ENCODE measurements at places on chromosomes 16 and 17.

GRCh38 chr17:42766124-42766523, 5.1 kb downstream of the RAMP2 start:
- no peak for DNase-seq

- DNase-seq, result no peak
These were observed 845 bp downstream of the SP2 start for GRCh38 chr17:47896672-47897490.

- DNase-seq, result no peak
These were observed 156.5 kb downstream of the FOXL1 start for GRCh38 chr16:86734543-86735460.

- no peak for DNase-seq
These were observed 9.2 kb upstream of the TVP23A start for GRCh38 chr16:10827691-10828341.

DNA sequence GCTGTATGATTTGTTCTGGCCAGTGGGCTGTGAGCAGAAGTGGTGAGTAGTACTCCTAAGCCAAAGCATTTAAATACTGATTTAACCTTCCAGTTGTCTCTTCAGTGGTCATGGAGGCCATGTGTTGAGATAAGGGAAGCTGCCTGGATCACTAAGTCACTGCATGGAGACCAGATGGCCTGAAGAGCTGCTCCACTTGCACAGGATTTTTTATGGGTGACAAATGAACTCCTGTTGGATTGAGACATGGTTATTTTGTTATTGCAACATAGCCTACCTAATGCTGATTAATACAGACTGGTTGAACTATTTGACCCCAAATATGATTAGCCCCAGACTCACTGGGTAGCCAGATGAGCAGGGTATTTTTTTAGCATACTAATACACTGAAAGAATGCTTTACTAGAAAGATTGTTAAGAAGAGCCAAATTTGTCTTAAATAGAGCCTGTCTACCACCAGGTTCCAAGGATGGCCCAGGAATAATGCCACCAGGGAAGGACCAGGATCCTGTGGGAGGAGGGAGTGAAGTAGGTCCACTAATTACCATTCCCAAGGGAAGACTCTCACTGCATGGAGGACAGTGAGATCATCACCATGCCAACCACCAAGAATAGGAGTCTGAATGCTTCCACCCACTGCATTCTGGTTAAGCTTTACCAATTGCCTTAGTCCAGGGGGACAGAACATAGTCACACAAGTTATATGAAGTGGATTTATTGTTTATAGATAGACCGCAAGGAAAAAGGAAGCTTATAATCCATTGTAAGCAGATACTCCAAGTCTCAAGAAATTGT, 187.4 kb upstream of the IRX6 start:
- DNase-seq, result no peak

- no peak for DNase-seq
These were observed 37.9 kb upstream of the NDRG4 start for GRCh38 chr16:58462089-58462488.

- no peak for DNase-seq
These were observed 238.2 kb upstream of the ASIC2 start for GRCh38 chr17:33531311-33531710.

DNA sequence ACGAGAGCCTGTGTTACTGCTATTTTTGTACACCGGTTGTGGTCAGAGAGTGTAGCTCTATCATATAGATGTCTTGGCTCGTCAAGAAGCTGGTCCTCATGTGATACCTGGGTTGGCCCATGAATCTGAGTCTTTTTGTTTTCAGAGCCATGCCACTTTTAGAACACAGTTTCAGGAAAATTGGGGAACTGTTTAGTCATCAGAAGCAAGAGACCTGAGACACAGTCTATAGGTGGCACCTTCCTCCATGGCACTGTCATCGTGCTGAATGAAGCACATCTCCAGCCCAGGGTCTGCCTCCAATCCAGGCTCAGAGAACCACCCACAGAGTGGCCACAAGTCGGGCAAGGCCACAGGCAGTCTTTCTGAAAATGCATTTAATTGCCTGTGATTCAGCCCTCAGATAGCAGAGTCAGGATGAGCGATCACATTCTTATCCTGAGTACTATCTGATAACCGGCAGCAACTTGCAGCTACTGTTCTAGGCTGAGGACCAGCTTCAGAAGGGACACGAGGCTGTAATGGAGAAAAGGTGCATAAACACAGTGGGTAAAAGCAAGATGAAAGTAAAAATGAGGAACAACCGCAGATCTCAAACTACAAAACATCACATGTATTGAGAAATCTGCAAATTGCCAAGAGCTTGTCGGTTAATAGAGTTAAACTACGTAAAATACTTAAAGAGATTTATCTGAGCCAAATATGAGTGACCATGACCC, 14.2 kb upstream of the HAPSTR1 start:
- DNase-seq, result peak; percentile 52

- DNase-seq, result no peak
These were observed 721.0 kb upstream of the KIF2B start for GRCh38 chr17:53101706-53102105.

- no peak for DNase-seq
These were observed 96.5 kb upstream of the TBX2 start for GRCh38 chr17:61302953-61303816.

DNA sequence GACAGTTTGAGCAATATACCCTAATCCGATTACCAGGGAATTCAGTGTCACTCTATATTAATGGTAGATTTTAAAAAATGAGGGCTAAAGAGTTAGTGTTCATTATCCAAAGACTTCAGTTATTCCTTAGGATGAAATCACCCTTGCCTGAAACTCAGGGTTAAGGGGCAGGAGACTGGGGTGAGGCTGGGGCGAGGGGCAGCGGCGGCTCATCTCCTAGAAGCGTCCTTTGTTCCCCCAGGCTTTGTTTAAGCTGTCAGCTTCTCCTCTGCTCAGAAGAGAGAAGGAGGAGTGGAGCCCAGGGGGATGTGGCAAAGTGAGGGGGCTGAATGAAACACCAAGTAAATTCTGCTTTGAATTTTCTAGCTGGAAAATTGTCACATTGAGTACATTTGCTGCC, 117.7 kb upstream of the ELAC2 start:
- no peak for DNase-seq

- DNase-seq, result no peak
These were observed 959 bp downstream of the SSH2 start for GRCh38 chr17:29929006-29929532.

Measured in B cell (primary cell).